ENCODE measurements at places on chromosomes 12 and 14. TPM values are rescaled to one million over a fixed set of nuclear protein-coding genes. Genes with fewer than 3 reads are reported as not detected.

- peak; percentile 91 for DNase-seq
These were observed 185.6 kb downstream of the DICER1 start for GRCh38 chr14:94971750-94972149.

The PARPBP gene
- polyA plus RNA-seq: 9.9 TPM

The A2M gene
- polyA plus RNA-seq: 282 TPM

GRCh38 chr14:85418721-85419120, 111.2 kb upstream of the FLRT2 start:
- no peak for DNase-seq

The TMEM229B gene
- 0.70 TPM for polyA plus RNA-seq
